Epithelial cell of proximal tubule (primary cell): ENCODE measurements at places on chromosomes 3 and 15. TPM values are rescaled to one million over a fixed set of nuclear protein-coding genes. Genes with fewer than 3 reads are reported as not detected.

RNF111 gene
- total RNA-seq, result 8.5 and 10.4 TPM in 2 replicates

CRYBG3 gene
- total RNA-seq, result 5.6 and 7.5 TPM in 2 replicates

IGDCC3 gene
- total RNA-seq, result not detected in 2 replicates

RPN1 gene
- total RNA-seq, result 285 and 329 TPM in 2 replicates

DNA sequence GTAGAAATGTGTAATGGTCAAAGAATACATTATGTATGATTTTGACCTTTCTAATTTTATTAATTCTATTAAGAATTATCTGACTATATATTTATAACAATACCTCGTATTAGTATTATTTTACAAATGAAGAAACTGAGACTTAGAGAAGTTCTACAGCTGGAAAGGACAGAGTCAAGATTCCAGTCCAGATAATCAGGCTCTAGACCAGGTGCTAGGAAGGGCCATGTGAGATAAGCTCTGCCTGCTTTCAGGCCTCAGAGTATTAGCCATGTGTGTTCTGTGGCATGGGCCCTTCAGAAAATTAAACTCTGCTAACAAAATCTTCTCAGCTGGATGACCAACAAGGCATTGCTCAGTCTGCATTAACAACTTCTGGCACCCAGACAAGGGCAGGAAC is 87.5 kb downstream of the CD200R1L start:
- no peak for DNase-seq

DNA sequence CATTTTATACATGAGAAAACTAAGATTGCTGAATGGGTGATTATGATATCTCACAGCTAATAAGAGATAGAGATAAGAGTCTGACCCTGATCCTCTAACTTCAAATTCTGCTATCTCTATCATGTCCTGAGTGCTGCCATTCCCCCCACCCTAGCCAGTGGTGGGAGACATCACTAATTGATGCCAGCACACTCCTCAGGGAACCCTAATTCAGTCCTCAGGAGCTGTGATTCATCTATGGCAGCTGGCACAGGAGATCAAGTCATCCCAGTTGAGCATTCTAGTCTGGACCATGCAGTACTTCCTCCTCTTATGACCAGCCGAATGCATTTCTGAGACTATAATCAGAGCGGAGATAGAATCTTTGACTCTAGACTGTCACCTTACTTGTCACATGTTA is 71.9 kb downstream of the SYNM start:
- no peak for DNase-seq

DNA sequence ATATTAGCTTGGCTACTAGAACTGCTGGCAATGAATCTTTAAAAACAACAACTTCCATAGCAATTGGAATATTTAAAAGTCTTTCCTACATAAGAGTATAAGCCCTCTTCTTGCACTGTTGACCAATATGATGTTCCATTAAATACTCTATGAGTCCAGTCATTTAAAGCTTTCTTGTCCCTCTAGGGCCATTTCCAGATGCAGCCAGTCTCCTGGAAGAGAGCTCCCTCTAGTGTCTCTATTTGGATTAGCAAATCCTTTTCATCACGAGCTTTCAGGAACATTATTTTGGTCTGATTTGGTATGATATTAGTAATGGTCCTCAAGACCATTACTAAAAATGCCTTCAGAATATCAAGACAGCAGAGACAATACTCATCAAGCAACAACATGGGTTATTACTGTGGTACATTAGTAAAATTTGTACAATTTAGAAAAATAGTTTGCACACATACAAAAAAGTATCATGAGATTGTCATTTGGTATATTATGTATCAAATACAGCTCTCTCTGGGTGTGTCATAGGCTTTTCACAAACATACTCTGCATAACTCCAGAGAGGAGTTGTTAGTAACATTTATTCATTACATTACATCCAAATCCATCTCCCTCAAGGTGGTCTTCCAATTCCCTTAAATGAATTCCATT is 101.3 kb downstream of the DPH6 start:
- no peak for DNase-seq
